ENCODE measurements at places on chromosomes 2 and 18. TPM values are rescaled to one million over a fixed set of nuclear protein-coding genes. Genes with fewer than 3 reads are reported as not detected.

Gene RPRM
- not detected for total RNA-seq

Gene SPAG16
- total RNA-seq = 10.9 TPM

Gene FZD7
- 5.6 TPM for total RNA-seq

Gene CDH19
- 0.38 TPM for total RNA-seq

Gene RAB17
- 0.29 TPM for total RNA-seq

Gene NDC80
- total RNA-seq = 14.3 TPM

Gene COL6A3
- total RNA-seq = 0.21 TPM

Gene DNAJC27
- 2.9 TPM for total RNA-seq

Gene STARD6
- total RNA-seq = not detected

Gene ZSWIM2
- total RNA-seq = not detected

Gene SLC9A4
- total RNA-seq = not detected

Gene CHRNA1
- total RNA-seq = not detected

Gene BOLL
- not detected for total RNA-seq

Gene ALK
- total RNA-seq = not detected

Gene DIPK1C
- total RNA-seq = not detected

Gene MC4R
- total RNA-seq = not detected

Gene PDE1A
- total RNA-seq = 0.31 TPM

Gene GLS
- 152 TPM for total RNA-seq

Gene TBR1
- 0.07 TPM for total RNA-seq

Gene DOCK10
- total RNA-seq = 37.1 TPM

Gene ZNF532
- 22.9 TPM for total RNA-seq

Gene CCDC150
- total RNA-seq = 5.3 TPM

Gene ST6GAL2
- total RNA-seq = 13.8 TPM

Gene SMYD1
- total RNA-seq = not detected

Gene PLGLB1
- total RNA-seq = 0.53 TPM

Gene PROM2
- 0.01 TPM for total RNA-seq

Gene MC2R
- not detected for total RNA-seq

Gene KCNS3
- 1.2 TPM for total RNA-seq

Gene CFAP65
- total RNA-seq = 0.16 TPM

Gene DSC2
- total RNA-seq = 1.3 TPM

Gene CROCC2
- not detected for total RNA-seq

Gene PPP1R1C
- total RNA-seq = 0.86 TPM

Gene NYAP2
- total RNA-seq = not detected

Gene TLX2
- 0.31 TPM for total RNA-seq

Gene GPR55
- not detected for total RNA-seq

Gene PLGLB2
- total RNA-seq = 0.16 TPM

Gene CHRND
- total RNA-seq = not detected

Gene ALLC
- not detected for total RNA-seq

All from A549 treated with Hydrocortisone at 1 μM for 4 hours (cell line).